Small intestine (tissue), 16 donors: ENCODE measurements at places on chromosomes 3 and 15. TPM values are rescaled to one million over a fixed set of nuclear protein-coding genes. Genes with fewer than 3 reads are reported as not detected.

The CSPG4 gene
- polyA plus RNA-seq, result 0.54 TPM

The MRPL46 gene
- polyA plus RNA-seq, result 40.3 TPM

The NKIRAS1 gene
- polyA plus RNA-seq, result 5.1 TPM

The JAGN1 gene
- polyA plus RNA-seq, result 56.8 TPM

The CORO2B gene
- 2.1 TPM for polyA plus RNA-seq

The AP3B2 gene
- 6.8 TPM for polyA plus RNA-seq

The WDR93 gene
- polyA plus RNA-seq, result 0.09 TPM

The PARP15 gene
- polyA plus RNA-seq, result 1.1 TPM

The PP2D1 gene
- not detected for polyA plus RNA-seq

The AHSG gene
- not detected for polyA plus RNA-seq

The RBPMS2 gene
- polyA plus RNA-seq, result 1.6 TPM

The PRSS50 gene
- 3.7 TPM for polyA plus RNA-seq

The SETMAR gene
- 5.9 TPM for polyA plus RNA-seq

The LMAN1L gene
- 0.46 TPM for polyA plus RNA-seq

The ISLR gene
- 10.0 TPM for polyA plus RNA-seq

The SOX14 gene
- not detected for polyA plus RNA-seq

The TF gene
- polyA plus RNA-seq, result 5.6 TPM

The CCR9 gene
- polyA plus RNA-seq, result 2.7 TPM

The STXBP5L gene
- 0.18 TPM for polyA plus RNA-seq

The SLC22A14 gene
- polyA plus RNA-seq, result 0.09 TPM

The CELSR3 gene
- polyA plus RNA-seq, result 0.45 TPM

The MYL3 gene
- polyA plus RNA-seq, result 39.3 TPM

The ITGA11 gene
- 0.99 TPM for polyA plus RNA-seq

The EIF5A2 gene
- 0.54 TPM for polyA plus RNA-seq

The ANKRD63 gene
- not detected for polyA plus RNA-seq

The SST gene
- polyA plus RNA-seq, result 87.8 TPM

The INKA1 gene
- 2.7 TPM for polyA plus RNA-seq
